ENCODE measurements at places on chromosomes 11 and 22.

- no peak overlapping the region for H3K4me3 ChIP-seq
- no peaks in the 10 kb centered on the region for H3K27me3 ChIP-seq
- no peak overlapping the region for H3K27ac ChIP-seq
- no peaks in the 10 kb centered on the region for H3K4me1 ChIP-seq
Measured at GRCh38 chr11:24198481-24198880, 298.4 kb upstream of the LUZP2 start.

GRCh38 chr11:115693002-115693401 is 188.8 kb upstream of the CADM1 start:
- H3K27me3 ChIP-seq = peaks cover 2% of the 10 kb centered on the region
- no peak overlapping the region for H3K4me3 ChIP-seq
- no peak overlapping the region for H3K27ac ChIP-seq
- H3K4me1 ChIP-seq = no peaks in the 10 kb centered on the region
- no peak for DNase-seq

- H3K27ac ChIP-seq = no peak overlapping the region
- no peak overlapping the region for H3K4me3 ChIP-seq
- H3K36me3 ChIP-seq = no peaks in the 10 kb centered on the region
- no peak for DNase-seq
- peaks cover 5% of the 10 kb centered on the region for H3K27me3 ChIP-seq
- H3K4me1 ChIP-seq = peaks cover 11% of the 10 kb centered on the region
Measured at GRCh38 chr11:45777127-45777969, 27.6 kb upstream of the SLC35C1 start.

GRCh38 chr11:73034331-73034730 is 107.8 kb downstream of the FCHSD2 start:
- H3K4me3 ChIP-seq = peak overlapping the region; percentile 25
- no peaks in the 10 kb centered on the region for H3K27me3 ChIP-seq
- H3K27ac ChIP-seq = peak overlapping the region; percentile 83
- peaks cover 41% of the 10 kb centered on the region for H3K4me1 ChIP-seq
- peaks cover 1% of the 10 kb centered on the region for H3K36me3 ChIP-seq

DNA sequence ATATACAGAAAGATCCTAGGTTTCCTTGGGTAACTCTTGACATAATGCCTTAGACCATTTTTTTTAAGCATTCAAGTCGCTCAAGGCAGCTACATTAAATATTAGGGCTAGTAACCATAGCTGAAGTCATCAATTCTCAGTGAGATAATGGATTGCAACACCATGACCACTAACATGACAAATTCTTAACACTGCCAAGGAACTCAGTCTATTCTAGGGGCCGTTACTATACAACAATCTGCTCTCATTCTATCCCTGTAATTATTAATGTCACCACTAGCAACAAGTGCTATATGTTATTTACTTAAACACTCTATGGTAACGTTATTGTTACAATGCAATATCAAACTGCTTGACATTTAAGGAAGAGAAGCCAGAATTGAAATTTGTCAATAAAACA is 3.2 kb upstream of the STK33 start:
- no peak for DNase-seq
- H3K27ac ChIP-seq = no peak overlapping the region
- peaks cover 40% of the 10 kb centered on the region for H3K27me3 ChIP-seq
- H3K4me3 ChIP-seq = no peak overlapping the region
- H3K4me1 ChIP-seq = peaks cover 3% of the 10 kb centered on the region

- H3K27ac ChIP-seq = no peak overlapping the region
- no peak for DNase-seq
- H3K4me1 ChIP-seq = peaks cover 27% of the 10 kb centered on the region
- no peak overlapping the region for H3K4me3 ChIP-seq
- H3K27me3 ChIP-seq = no peaks in the 10 kb centered on the region
Measured at GRCh38 chr11:12213883-12214282, 103.5 kb downstream of the MICAL2 start.

- no peaks in the 10 kb centered on the region for H3K36me3 ChIP-seq
- H3K27me3 ChIP-seq = peaks cover 1% of the 10 kb centered on the region
- no peak for DNase-seq
Measured at GRCh38 chr22:37509059-37509860, 10.0 kb downstream of the CARD10 start.

DNA sequence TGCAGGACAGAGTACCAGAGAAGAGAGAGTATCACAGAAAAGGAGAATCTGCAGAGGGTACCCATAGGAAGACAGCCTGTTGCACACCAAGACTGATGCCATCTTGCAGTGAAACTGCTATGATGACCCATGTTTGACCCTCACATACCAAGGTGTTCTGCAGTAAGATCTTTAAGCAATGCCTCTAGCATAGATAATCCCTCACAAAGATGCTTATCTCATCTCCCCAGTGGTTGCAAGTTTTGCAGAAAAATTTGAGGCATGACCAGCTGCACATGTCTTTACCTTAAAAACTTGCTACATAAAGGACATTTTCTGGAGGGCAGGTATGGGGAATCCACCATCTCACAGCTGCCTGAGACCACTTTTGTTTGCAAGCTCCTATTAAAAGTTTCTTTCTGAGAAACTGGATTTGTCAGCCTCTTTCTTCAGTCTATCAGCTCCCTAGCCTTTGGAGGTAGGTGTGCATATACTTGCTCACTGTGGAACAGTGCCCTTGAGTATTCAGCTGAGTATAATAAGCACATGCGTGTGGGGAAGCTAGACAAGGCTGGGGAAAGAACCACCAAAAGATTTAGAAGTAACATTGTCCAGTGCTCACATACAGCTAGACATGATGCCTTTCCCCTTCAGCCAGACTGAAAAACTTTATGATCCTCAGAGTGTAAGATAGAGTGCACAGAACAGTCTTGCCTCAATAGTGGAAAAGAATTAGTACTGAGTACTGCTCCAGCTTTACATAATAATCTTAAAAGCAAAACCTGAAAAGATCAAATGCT is 100.3 kb upstream of the TEAD1 start:
- H3K27ac ChIP-seq = no peak overlapping the region
- peaks cover 21% of the 10 kb centered on the region for H3K27me3 ChIP-seq
- H3K4me3 ChIP-seq = no peak overlapping the region
- no peaks in the 10 kb centered on the region for H3K4me1 ChIP-seq
- no peaks in the 10 kb centered on the region for H3K36me3 ChIP-seq

DNA sequence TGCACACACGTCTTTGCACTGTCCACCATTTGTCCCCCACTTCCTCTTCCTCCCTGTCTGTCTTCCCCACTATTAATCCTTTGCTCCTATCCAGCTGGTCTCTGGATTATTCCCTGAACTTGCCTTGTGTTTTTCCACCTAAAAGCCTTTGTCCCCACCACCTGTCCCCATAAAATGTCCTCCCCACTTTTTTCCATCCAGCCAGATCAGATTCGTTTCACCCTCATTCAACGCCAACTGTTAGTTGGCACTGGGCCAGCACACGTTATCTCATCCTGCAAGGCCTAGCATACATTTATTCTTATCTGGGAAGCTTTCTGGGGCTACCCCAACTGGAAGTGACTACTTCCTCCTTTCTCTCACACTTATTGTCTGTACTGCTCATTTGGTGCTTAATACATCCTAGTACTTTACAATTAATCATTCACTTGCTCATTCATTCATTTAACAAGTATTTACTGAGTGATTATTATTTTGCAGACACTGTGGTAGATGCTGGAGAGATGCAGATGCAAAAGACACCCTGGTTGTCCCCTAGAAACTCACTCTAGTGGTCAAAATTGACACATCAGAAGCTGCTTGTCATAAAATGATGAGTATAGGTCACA is 96.2 kb downstream of the RASSF10 start:
- H3K4me3 ChIP-seq = no peak overlapping the region
- no peaks in the 10 kb centered on the region for H3K4me1 ChIP-seq
- DNase-seq = no peak
- peaks cover 22% of the 10 kb centered on the region for H3K27me3 ChIP-seq
- H3K27ac ChIP-seq = no peak overlapping the region

- H3K4me3 ChIP-seq = peak overlapping the region; percentile 71
- H3K27me3 ChIP-seq = no peaks in the 10 kb centered on the region
- H3K36me3 ChIP-seq = no peaks in the 10 kb centered on the region
- DNase-seq = peak; percentile 71
- peaks cover 25% of the 10 kb centered on the region for H3K4me1 ChIP-seq
Measured at GRCh38 chr11:62402226-62402959, 16.4 kb upstream of the SCGB1A1 start.

GRCh38 chr11:126363706-126364248 is 8.3 kb downstream of the ST3GAL4 start:
- H3K27ac ChIP-seq = no peak overlapping the region
- H3K36me3 ChIP-seq = no peaks in the 10 kb centered on the region
- no peaks in the 10 kb centered on the region for H3K4me1 ChIP-seq
